ENCODE measurements at places on chromosomes 3 and 15.

GRCh38 chr15:82231233-82231632 is 31.3 kb downstream of the EFL1 start:
- H3K36me3 ChIP-seq, result no peaks in the 10 kb centered on the region
- no peak for DNase-seq
- no peaks in the 10 kb centered on the region for H3K4me1 ChIP-seq
- H3K4me3 ChIP-seq, result no peak overlapping the region
- no peaks in the 10 kb centered on the region for H3K27me3 ChIP-seq

GRCh38 chr3:4385201-4385600 is 81.9 kb downstream of the SUMF1 start:
- H3K36me3 ChIP-seq, result no peaks in the 10 kb centered on the region
- H3K27ac ChIP-seq, result no peak overlapping the region
- no peak overlapping the region for H3K4me3 ChIP-seq
- H3K27me3 ChIP-seq, result no peaks in the 10 kb centered on the region
- peaks cover 3% of the 10 kb centered on the region for H3K4me1 ChIP-seq
- DNase-seq, result no peak

DNA sequence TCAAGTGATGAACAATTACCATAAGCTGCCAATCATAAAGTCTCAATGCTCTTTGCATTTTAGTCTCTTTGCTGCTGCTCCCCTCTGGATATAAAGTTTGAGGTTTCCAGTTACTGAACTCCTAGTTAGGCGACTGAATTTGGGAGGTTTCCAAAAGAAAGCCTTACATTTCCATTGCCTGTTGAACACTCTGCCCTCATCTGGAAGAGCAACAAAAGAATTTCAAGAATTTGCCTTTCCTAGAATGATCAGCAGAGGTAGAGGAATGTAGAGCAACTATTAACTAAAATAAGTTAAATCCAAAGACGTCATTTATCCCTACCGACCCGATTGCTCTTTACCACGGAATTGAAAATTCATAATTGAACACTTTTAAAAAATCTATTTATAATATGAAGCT is 53.4 kb upstream of the PRICKLE2 start:
- no peaks in the 10 kb centered on the region for H3K4me1 ChIP-seq
- H3K27me3 ChIP-seq, result no peaks in the 10 kb centered on the region
- H3K27ac ChIP-seq, result no peak overlapping the region
- H3K4me3 ChIP-seq, result no peak overlapping the region
- no peak for DNase-seq
- no peaks in the 10 kb centered on the region for H3K36me3 ChIP-seq

- no peak overlapping the region for H3K27ac ChIP-seq
- H3K4me3 ChIP-seq, result no peak overlapping the region
- no peaks in the 10 kb centered on the region for H3K36me3 ChIP-seq
- DNase-seq, result no peak
These were observed 91.6 kb upstream of the TRIM42 start for GRCh38 chr3:140586311-140586710.

- no peak overlapping the region for H3K4me3 ChIP-seq
- no peaks in the 10 kb centered on the region for H3K4me1 ChIP-seq
- no peak overlapping the region for H3K27ac ChIP-seq
- no peaks in the 10 kb centered on the region for H3K36me3 ChIP-seq
These were observed 31.6 kb downstream of the BDH1 start for GRCh38 chr3:197524128-197524527.

- no peaks in the 10 kb centered on the region for H3K27me3 ChIP-seq
- no peaks in the 10 kb centered on the region for H3K4me1 ChIP-seq
- H3K36me3 ChIP-seq, result 0 out of 2 replicates have a peak, but pooled peaks cover 4% of the 10 kb centered on the region
- H3K27ac ChIP-seq, result no peak overlapping the region
These were observed 38.3 kb downstream of the HCN4 start for GRCh38 chr15:73330206-73331051.

GRCh38 chr3:107894998-107895397 is 195.8 kb downstream of the CD47 start:
- no peaks in the 10 kb centered on the region for H3K36me3 ChIP-seq
- H3K4me1 ChIP-seq, result no peaks in the 10 kb centered on the region
- H3K4me3 ChIP-seq, result no peak overlapping the region
- H3K27ac ChIP-seq, result no peak overlapping the region

DNA sequence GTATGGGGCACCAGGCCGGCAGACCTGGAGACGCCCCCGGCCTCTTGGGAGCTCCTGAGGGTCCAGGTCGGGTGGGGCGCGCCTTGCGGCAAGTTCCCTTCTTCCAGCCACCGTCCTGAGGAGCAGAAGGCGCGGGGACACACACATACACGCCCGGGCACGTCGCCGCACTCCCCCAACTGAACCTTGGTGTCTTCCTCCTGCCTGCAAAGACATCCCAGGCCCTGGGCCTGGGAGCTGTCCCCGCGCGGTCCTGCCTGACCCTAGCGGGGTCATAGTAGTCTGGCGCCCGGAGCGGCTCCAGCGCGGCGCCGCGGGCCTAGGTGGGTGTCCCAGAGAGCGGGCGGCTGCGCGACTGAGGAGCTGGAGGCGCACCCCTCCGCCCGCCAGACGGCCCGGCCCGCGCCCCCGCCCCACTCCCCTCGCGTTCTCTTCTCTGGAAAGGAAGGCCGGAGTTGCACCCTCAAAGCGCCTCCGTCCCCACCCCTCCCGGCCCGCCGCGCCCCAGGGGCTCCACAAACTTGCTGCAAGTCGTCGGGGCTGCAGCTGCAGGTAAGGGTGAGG is 185.9 kb upstream of the LINGO1 start:
- H3K27me3 ChIP-seq, result peaks cover 19% of the 10 kb centered on the region
- H3K36me3 ChIP-seq, result no peaks in the 10 kb centered on the region
- no peak overlapping the region for H3K27ac ChIP-seq
- H3K4me1 ChIP-seq, result peaks cover 7% of the 10 kb centered on the region
- peak overlapping the region; percentile 51 for H3K4me3 ChIP-seq
- DNase-seq, result no peak

DNA sequence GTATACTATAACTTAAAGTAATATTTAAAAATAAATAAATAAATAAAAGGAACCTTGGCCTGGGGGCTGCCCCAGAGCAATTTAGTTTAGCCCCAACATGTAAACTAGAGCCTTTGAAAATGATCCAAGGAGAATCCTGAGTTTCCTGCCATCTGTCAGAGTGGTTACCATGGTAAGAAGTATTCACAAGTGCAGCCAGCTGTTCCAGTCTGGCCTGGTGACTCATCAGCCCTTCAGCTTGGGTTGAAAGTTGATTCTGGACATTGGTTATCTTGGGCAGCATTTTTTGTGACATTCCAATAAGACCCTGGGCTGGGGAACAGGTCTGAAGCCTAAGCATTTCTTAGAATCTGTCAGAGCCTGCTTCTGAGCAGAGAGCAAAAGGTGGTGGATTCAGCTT is 72.7 kb upstream of the LRTM1 start:
- H3K4me3 ChIP-seq, result no peak overlapping the region
- DNase-seq, result no peak
- H3K4me1 ChIP-seq, result peaks cover 4% of the 10 kb centered on the region
- H3K27me3 ChIP-seq, result no peaks in the 10 kb centered on the region
- H3K36me3 ChIP-seq, result no peaks in the 10 kb centered on the region
- H3K27ac ChIP-seq, result no peak overlapping the region

GRCh38 chr3:153927107-153927506 is 194.1 kb upstream of the ARHGEF26 start:
- H3K4me1 ChIP-seq, result no peaks in the 10 kb centered on the region
- no peak overlapping the region for H3K4me3 ChIP-seq
- H3K27me3 ChIP-seq, result no peaks in the 10 kb centered on the region
- no peak overlapping the region for H3K27ac ChIP-seq

- no peaks in the 10 kb centered on the region for H3K27me3 ChIP-seq
- no peak overlapping the region for H3K27ac ChIP-seq
- H3K4me1 ChIP-seq, result no peaks in the 10 kb centered on the region
- DNase-seq, result no peak
- no peak overlapping the region for H3K4me3 ChIP-seq
- H3K36me3 ChIP-seq, result no peaks in the 10 kb centered on the region
These were observed 160.9 kb upstream of the STAC start for GRCh38 chr3:36219398-36219797.
